ENCODE measurements at places on chromosomes 11 and 22.
A peak's percentile ranks its signal among the peaks of the same experiment; 100 is the strongest.

DNA sequence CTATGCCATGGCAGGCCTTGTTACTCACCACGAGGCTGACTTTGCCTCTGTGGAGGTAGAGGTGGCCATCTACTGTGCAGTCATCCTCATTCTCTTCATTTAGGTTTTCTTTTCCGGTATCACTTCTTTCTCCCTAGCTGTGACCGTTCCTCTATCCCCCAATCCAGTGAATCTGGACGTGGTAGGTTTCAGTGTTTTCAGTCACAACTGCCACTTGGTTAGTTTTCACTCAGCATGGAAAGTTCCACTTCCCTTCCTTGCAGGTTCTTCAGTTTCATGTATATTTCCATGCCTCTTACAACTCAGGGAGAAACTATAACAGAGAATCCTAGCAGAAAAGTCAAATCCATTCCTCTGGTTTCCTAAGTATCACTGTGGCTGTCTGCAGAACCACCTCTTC is 1.9 kb downstream of the HPS4 start:
- no peak for DNase-seq

- DNase-seq = no peak
Measured at GRCh38 chr22:46546466-46547178, 9.2 kb upstream of the CELSR1 start.

DNA sequence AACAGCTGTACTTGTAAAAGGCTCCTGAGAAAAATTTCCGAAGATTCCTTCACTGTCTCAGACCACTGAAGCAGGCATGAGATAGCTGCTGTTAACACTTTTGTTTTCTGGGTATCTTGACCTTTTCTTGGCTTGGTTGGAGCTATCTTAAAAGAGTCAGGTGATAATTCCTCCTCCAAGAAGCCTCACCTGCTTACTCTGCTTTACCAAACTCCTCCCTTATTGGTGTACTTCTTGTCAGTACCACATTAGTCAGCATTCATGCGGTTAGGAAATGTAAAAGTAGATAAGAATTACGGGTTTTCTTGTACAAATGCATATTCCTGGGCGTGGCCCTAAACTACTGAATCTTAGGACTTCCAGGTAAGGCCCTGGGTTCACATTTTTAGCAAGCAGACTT is 489.8 kb upstream of the LARGE1 start:
- DNase-seq = no peak

- DNase-seq = peak; percentile 82
Measured at GRCh38 chr11:111260811-111261210, 15.3 kb downstream of the POU2AF2 start.

DNA sequence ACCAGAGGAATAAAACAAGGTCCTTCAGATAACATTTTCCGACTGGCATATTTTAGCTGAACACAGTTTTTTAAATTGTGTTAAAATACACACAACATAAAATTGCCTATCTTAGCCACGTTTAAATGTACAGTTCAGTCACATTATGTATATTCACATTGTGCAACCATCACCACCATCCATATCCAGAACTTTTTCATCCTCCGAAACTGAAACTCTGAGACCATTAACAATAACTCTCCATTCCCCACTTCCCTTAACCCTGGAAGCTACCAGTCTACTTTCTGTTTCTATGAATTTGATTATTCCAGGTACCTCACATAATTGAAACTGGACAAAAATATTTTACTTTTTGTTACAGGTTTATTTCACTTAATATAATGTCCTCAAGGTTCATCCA is 213.3 kb downstream of the ETS1 start:
- no peak for DNase-seq

Data from fibroblast of skin of right quadriceps (primary cell).